NCI-H1417 treated with DMSO at 0.1 percent for 48 hours (cell line): ENCODE measurements at places on chromosomes 16 and 17.

DNA sequence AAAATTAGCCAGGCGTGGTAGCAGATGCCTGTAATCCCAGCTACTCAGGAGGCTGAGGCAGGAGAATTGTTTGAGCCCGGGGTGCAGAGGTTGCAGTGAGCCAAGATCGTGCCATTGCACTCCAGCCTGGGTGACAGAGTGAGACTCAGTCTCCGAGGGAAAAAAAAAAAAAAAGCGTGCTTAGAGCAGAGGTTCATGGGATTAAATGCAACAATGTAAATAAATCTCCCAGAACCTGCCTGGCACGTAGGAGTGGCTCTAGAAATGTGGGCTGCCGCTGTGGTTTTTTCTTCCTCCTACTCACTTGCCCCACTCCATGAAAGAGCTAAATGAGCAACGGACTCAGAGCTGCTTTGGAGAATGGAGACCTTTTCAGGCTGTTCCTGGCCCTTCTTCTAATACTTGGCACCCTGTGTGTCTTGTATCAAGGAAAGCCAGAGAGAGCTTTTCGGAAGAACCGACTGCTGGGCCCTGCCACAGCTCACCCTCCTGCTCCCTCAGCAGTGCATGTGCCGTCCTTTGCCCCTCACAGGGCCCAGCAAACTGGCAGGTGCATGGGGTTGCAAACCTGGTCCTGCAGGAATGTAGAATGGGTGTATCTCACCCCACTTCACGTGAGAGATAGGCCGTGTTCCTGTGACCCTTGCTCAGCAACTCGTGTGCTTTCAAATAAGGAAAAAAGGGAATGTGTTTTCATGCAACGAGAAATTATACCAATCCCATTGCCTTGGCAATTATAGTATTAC is 52.0 kb downstream of the LDHD start:
- no peak for DNase-seq

DNA sequence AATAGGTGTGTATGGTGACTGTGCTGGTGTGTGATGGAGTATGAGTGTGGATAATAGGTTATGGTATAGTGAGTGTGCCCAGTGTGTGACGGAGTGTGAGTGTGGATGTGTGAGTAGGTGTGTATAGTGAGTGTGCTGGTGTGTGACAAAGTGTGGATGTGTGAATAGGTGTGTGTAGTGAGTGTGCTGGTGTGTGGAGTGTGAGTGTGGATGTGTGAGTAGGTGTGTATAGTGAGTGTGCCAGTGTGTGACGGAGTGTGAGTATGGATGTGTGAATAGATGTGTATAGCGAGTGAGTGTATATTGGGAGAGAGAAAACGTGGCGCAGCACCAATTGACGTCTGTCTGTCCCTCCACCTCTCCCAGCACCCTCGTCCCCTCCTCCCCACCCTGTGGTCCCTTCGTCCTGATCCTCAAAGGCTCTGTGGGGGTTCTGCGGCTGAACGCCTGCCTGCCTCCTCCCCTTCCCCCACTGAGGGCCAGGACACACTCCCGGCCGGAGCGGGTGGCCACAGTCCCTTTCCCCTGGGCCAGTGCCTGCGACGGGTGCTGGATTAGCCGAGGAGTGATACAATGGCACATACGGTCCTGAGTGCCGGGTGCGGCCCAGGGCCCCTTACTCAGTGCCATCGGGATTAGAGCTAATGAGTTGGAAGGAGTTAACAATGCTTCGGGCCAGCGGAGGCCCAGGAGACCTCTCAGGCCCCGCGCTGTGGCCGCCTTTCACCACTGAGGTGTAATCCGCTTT is 160.0 kb downstream of the MRM1 start:
- DNase-seq, result no peak

DNA sequence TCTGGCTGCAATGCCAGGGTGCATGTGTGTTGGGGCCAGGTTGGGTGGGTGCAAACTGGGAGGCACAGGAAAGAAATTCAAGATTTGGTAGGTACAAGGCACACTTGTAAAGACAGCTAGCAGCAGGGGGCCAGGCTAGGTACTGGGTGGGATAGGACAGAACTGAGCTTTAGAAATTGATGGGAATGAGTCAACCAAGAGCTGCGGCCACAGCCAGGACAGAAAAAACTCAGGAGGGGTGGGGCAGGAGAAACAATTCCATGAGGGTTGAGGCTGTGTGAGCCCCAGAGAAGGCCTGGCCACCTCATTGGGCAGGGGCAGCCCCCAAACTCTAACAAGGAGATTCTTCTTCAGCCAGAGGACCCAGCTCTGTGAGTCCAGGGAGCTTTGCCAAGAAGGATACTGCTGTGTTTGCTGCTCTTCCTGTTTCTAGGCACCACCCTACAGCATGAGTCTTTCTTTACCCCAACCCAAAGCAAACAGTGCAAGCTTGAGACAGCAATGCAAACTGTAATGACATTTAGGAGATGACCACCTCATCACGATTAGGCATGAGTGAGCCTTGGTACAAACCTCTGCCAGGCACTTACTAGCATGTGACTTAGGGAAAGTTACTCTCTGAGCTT is 21.3 kb upstream of the CCDC182 start:
- DNase-seq, result no peak

DNA sequence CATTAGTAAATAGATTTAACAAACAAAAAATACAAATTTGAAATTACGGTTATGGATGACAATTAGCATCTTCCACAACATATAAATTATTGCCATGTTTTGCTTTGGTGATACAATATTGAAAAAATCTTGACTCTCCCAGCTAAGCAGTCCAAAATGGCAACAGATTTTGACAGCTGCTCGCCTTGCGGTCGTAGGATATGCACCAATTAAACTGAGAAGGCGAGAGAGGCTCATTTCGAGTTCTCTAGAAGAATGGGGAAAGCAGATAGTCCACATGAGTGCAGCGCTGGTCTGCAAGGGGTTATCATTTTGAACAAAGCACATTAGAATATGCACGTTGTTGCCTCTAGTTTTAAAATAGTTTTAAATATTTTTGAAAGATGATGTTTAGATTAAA is 55.3 kb downstream of the AKAP1 start:
- DNase-seq, result no peak

DNA sequence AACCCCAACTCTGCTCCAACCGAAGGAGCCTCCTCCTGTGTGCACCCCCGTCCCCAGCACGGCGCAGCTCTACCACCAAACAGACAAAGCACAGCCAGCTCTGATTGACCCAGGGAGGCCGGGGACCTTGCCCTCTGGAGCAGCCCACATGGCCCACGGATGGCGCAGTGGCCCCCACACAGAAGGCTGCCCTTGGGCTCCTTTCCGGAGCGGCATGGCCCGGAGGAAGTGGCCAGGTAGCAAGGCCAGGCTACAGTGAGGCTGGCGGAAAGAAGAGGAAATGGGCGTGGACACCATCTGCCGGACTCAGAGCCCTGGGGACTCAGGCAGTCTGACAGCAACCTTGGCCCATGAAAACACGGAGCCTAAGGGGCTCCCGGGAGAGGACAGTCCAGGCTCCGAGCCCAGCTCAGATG is 19.9 kb upstream of the ZC3H18 start:
- DNase-seq, result no peak
